ENCODE measurements at places on chromosomes 7 and 10.

DNA sequence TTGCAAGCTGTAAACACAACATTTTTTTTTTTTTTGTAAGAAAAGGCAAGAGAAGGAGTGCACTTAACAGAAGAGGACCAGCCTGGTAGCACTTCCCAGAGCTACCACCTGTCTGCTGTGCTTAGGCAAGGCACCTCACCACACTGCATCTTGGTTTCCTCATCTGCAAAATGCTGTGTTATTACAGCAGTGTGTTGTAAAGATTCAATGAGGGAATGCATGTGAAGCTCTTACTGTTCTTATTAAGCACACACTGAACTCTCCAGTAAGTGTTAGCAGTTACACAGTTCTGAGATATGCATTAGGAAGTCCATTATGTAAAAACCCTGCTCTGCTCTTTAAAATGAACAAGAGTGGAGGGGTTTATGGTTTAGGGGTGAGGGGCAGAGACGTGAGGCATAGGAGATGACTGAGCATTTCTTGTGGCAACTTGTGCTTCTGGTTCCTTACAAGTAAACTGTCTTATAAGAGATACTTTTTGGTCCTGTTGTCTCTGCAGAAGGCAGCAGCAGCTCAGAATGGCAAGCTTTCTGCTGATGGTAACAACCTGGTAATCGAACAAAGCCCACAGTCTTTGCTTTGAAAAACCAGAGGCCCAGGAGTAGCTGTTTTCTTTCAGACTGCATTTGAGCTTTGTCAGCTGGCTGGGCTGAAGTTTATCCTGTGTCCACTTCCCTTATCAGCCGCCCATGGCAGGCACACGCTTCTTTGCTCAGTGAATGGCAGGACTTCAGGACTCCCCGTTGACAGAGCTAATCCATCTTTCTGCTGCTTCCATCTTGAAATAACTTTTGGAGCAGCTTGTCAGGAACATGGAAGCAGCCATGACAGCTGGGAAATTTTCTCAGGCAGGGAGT lies 98.8 kb upstream of the BMPER start:
- DNase-seq, result no peak

GRCh38 chr10:84695902-84696301 lies 367.5 kb downstream of the CCSER2 start:
- DNase-seq, result no peak

GRCh38 chr7:119228482-119228881 lies 1004.0 kb downstream of the ANKRD7 start:
- no peak for DNase-seq

- DNase-seq, result no peak
Observed at GRCh38 chr7:14292737-14293136, 303.3 kb upstream of the ETV1 start.

DNA sequence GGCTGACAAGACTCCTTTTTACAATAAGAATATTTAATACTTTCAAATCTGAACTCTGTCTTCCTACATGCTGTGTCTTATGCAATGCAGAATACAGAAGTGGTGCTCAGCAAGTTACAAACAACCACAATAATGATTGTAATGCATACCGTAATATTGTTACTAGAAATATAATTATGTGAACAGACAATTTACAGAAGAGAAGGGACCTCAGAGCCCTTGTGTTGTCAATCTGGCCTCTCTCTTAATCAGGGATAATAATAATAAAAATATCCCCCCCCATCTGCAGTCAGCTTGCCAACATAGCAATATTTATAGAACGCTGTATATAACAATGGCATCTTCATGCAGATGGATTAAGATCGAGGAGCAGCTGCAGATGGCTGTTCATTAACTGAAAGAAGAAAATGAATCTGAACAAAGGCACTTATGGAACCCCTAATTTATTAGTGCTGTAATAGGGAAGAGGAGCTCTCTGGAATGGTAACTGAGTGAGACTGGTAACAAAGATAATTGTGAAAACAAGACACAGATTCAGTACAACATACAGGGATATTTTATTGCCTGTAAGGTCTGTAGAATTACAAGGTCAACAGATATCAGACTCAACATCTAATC lies 106.3 kb downstream of the TMEM26 start:
- DNase-seq, result no peak

GRCh38 chr7:120961638-120962173 lies 11.1 kb downstream of the ING3 start:
- DNase-seq, result no peak
